HFFc6 (cell line): ENCODE measurements at places on chromosomes 3 and 15. TPM values are rescaled to one million over a fixed set of nuclear protein-coding genes. Genes with fewer than 3 reads are reported as not detected.

- DNase-seq = no peak
These were observed 71.3 kb downstream of the MBNL1 start for GRCh38 chr3:152339881-152340505.

- DNase-seq = no peak
These were observed 47.2 kb upstream of the KY start for GRCh38 chr3:134697830-134698689.

- peak; percentile 30 for DNase-seq
These were observed 95.4 kb downstream of the HCN4 start for GRCh38 chr15:73273181-73274002.

- DNase-seq = no peak
These were observed 944 bp upstream of the EIF4E3 start for GRCh38 chr3:71726146-71726545.

GRCh38 chr3:78986416-78987101 lies 781.2 kb downstream of the ROBO1 start:
- no peak for DNase-seq

DNA sequence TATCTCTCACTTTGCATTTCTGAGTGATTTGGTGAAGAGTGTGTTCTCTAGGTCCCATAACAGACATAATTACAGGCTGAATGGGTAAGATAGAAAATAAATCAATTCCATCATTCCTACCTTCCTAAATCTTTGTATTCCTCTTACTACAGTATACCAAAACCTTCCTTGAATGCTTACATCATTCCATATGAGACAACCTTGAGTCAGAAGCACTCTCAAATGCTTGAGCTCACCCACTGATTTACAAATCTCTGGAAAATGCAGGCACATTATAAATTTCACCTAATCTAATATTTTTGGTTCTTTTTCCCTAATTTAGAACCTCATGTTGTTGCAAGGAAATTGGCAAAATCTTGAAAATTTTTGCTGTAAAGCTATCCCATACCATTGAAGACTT lies 239.1 kb downstream of the CBLB start:
- DNase-seq = no peak

DNA sequence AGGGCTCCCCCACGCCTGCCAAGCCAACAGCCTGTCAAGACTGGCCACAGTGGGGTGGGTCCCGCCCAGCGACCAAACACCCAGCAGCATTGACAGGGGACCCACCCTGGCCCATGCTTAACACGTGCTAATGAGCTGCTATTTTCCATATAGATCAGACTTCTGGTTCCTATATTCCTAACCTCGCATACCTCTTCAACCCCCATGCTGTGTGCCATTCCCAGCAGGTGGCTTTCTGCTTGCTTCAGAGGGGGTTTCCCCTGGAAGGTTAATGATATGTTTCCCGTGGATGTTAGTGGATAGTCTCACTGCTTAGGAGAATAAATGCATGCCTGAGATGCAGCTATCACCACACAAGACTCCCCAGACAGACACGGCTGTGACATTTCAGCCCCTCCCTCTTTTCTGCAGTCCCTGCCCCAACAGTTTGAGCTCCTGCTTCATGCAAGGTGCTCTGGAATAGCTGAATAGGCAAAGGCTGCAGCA lies 37.9 kb upstream of the MGLL start:
- no peak for DNase-seq

GRCh38 chr15:100175406-100176114 lies 166.2 kb downstream of the ADAMTS17 start:
- DNase-seq = no peak

- peak; percentile 85 for DNase-seq
These were observed 23.1 kb upstream of the GPR171 start for GRCh38 chr3:151226088-151226563.

GRCh38 chr3:108189440-108189839 lies 32.8 kb downstream of the IFT57 start:
- DNase-seq = no peak

GRCh38 chr3:126081618-126082361 lies 2.1 kb downstream of the SLC41A3 start:
- peak; percentile 68 for DNase-seq

GRCh38 chr15:38706956-38707355 lies 142.3 kb upstream of the RASGRP1 start:
- no peak for DNase-seq

The ARF4 gene
- total RNA-seq = 446 and 524 TPM in 2 replicates

The DNASE1L3 gene
- not detected in 3 replicates for total RNA-seq

The GUCA1C gene
- total RNA-seq = not detected in 3 replicates

The GREM1 gene
- 2,110 to 3,839 TPM (median 2,512 TPM) in 3 replicates for total RNA-seq
